Activated T-helper 2 cell treated with anti-CD3 and anti-CD28 coated beads, Interferon-gamma antibody, Interleukin-2, Interleukin-4, amounts not matched to agents 10 μg/mL and 5 μg/mL and 100 μg/mL, durations not matched to agents 14 hours and 24 hours and 36 hours (primary cell): ENCODE measurements at places on chromosomes 13 and 19. TPM values are rescaled to one million over a fixed set of nuclear protein-coding genes. Genes with fewer than 3 reads are reported as not detected.

GRCh38 chr13:26897706-26898550 lies 137.3 kb upstream of the GPR12 start:
- H3K4me3 ChIP-seq, result no peak overlapping the region
- H3K4me1 ChIP-seq, result peaks cover 3% of the 10 kb centered on the region
- no peak for DNase-seq
- H3K27me3 ChIP-seq, result peaks cover 2% of the 10 kb centered on the region
- H3K27ac ChIP-seq, result no peak overlapping the region

DNA sequence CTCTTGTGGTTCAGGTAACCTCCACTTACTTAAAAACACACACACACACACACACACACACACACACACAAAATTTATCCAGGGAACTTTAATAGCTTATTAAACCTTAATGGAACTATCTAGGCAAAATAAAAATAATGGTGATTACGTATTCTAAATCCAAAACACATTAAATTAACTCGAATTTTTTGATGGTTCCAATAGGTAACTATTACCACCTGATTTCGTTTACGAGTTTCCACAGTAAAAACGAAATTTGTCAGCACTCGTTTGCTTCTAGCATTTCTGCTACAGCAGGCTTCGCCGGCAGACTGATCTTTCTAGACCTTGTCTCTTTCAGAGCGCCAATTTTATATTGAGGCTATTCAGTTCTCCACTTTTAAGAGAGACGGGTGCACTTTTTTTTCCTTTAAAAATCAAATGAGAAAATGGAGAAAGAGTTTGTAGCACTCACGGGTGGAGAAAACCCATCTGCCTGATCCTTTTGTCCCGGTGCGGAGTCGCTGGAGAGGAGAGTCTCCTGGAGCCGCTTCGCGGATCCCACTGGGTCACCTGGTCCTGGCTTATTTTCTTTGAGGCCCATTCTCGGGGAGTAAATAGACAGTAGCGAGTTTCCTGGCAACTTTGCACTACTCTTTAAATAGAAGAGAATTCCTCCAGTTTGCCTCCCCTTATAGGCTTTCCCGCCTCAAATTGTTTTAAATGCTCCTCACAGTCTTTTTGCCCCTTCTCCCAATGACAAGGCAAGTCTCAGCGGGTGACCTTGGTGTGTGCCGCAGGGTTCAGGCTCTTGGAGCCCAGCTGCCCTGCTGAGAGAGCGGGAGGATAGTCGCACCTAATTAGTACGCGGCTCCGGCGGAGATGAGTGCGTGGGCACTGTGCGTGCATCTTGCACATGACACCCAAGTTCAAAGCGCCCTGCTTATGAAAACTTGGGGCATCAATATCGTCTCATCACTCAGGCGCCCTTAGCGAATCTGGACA lies 117.0 kb downstream of the KCNRG start:
- H3K4me1 ChIP-seq, result peaks cover 32% of the 10 kb centered on the region
- H3K4me3 ChIP-seq, result no peak overlapping the region
- no peak overlapping the region for H3K27ac ChIP-seq

- no peak overlapping the region for H3K27ac ChIP-seq
- peaks cover 17% of the 10 kb centered on the region for H3K36me3 ChIP-seq
- DNase-seq, result no peak
- H3K4me3 ChIP-seq, result no peak overlapping the region
- no peaks in the 10 kb centered on the region for H3K27me3 ChIP-seq
Measured at GRCh38 chr13:100600915-100601314, 12.3 kb upstream of the GGACT start.

DNA sequence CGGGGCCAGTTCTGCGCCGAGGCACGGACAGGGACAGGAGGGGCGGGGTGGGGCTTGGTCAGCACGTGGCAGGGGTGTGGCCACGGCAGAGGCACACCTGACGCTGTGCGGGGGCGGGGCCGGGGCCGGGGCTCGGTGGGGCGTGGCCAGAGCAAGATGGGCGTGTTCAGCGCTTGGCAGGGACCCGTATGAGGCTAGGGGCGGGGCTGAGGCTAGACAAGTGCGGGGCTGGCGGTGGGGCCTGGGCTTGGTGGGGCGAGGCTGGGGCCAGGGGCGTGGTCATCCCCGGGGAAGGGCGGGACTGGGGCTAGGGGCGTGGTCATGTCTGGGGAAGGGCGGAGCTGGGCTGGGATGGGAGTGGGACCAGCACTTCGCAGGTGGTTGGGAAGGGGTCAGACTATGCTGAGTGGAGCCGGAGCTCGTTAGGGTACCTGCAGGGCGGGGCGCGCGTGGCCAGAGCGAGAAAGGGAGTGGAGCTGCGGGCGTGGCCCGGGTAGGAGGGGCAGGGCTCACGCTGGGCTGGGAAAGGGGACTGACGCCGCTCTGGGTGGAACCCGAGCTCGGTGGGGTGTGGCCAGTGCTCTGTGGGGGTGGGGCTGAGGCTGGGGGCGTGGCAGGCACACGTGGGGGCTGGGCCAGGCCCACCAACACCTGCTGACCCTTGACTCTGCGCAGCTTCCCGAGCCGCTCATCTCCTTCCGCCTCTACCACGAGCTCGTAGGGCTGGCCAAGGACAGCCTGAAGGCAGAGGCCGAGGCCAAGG lies 12.8 kb downstream of the POLR2E start:
- no peaks in the 10 kb centered on the region for H3K27me3 ChIP-seq
- H3K27ac ChIP-seq, result no peak overlapping the region
- peaks cover 11% of the 10 kb centered on the region for H3K4me1 ChIP-seq
- no peak overlapping the region for H3K4me3 ChIP-seq

DNA sequence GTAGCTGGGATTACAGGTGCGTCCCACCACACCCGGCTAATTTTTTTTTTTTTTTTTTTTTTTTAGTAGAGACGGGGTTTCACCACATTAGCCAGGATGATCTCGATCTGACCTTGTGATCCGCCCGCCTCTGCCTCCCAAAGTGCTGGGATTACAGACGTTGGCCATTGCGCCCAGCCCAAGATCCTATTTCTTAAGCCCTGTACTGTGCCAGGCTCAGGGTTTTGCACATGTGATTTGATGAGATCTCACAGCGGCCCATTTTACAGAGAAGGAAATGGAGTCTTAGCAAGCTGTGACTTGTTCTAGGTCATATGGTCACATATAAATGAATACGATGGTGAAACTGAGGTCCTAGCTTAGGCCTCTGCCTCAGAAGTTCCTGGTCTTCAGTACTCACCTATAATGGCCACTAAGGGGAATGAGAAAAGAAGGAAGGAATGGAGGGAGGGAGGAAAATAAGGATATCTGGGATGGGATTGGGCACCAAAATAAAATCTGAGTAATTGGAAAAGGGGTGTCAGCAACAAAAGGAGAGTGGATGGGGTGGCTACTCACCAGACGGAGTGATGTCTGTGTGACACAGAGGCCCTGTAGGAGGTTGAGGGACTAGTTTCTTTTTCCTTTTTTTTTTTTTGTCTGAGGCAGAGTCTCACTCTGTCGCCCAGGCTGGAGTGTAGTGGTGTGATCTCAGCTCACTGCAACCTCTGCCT lies 1.3 kb downstream of the OSCAR start:
- no peaks in the 10 kb centered on the region for H3K36me3 ChIP-seq
- peaks cover 16% of the 10 kb centered on the region for H3K4me1 ChIP-seq
- H3K27me3 ChIP-seq, result peaks cover 13% of the 10 kb centered on the region
- peak overlapping the region; percentile 28 for H3K27ac ChIP-seq

DNA sequence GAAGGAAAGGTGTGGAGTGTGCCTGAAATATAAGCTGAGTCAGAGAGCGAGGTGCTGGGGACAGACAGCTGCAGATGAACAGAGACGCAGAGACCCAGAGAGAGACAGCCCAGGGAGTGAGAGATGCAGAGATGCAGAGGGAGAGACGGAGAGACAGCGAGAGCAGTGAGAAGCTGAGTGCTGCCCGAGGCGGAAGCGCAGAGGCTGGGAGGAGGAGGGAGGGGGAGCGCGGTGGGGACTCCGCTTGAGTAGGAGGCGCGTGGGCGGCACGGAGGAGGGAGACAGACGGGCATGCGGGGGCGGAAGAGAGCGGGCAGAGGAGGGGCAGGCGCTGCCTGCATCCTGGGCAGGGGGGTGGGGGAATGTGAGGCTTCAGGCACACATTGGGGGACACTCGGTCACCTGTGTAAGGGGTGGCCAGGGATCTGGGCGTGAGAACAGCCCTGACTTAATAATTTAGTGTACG lies 25.7 kb downstream of the SLC8A2 start:
- peaks cover 62% of the 10 kb centered on the region for H3K27me3 ChIP-seq

DNA sequence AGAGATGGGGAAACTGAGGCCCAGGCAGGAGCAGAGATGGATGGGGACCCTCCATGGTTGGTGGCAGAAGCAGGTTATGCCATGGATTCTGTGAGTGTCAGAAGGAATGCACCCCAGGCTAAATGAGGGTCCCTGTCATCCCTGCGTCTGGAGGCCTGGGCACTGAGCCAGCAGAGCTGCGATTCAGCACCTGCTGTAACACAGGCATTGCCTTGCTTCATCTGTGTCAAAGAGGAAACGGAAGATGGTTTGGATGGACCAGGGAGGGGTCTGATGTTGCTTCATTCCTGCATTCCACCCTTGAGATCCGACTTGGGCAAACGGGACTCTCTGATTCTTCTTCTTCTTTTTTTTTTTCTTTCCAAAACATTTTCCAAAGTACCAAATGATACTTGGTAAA lies 1.2 kb downstream of the C5AR1 start:
- H3K4me3 ChIP-seq, result no peak overlapping the region
- H3K27ac ChIP-seq, result no peak overlapping the region
- no peak for DNase-seq
- peaks cover 2% of the 10 kb centered on the region for H3K4me1 ChIP-seq
- peaks cover 4% of the 10 kb centered on the region for H3K27me3 ChIP-seq

DNA sequence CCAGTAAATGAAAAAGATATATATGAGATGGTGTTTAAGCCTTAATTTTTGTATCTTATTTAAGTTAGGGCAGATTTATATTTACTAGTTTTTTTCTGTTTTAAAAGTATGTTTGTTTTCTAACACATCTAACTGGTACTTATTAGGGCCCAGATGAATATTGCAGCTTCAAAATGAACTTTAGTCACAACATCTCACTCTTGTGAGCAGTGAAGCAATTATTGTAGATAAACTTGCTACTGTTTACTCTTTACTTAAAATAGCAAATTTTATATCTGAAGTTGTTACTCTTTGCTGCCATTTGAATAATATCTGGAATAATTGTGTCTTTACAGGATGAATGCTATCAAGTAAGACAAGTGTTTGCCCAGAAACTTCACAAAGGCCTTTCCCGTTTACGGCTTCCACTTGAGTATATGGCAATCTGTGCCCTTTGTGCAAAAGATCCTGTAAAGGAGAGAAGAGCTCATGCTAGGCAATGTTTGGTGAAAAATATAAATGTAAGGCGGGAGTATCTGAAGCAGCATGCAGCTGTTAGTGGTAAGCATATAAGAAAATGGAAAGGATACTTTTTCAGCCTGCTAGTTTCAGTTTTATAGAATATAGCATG lies 166.8 kb downstream of the PDS5B start:
- no peak overlapping the region for H3K27ac ChIP-seq
- no peak overlapping the region for H3K4me3 ChIP-seq
- DNase-seq, result no peak
- H3K4me1 ChIP-seq, result peaks cover 3% of the 10 kb centered on the region

DNA sequence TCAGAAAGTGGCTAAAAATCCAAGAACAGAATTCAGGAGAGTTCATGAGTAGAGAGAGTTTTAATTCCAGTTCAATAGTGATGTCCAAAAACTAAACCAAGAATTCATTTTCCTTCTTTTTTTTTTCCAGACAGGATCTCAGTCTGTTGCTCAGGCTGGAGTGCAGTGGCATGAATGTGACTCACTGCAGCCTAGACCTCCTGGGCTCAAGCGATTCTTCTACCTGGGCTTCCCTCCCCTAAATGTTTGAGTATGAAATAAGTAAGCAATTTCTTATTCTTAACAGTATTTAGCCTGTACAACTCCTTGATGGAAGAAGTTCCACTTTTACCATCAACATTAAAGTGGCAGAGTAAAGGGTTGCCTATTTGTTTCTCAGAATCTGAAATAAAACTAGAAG lies 3.8 kb downstream of the COMMD6 start:
- peaks cover 58% of the 10 kb centered on the region for H3K36me3 ChIP-seq
- no peaks in the 10 kb centered on the region for H3K27me3 ChIP-seq
- DNase-seq, result no peak
- H3K4me3 ChIP-seq, result no peak overlapping the region

GRCh38 chr13:74570046-74570445 lies 435.8 kb upstream of the KLF12 start:
- no peak for DNase-seq
- H3K4me1 ChIP-seq, result no peaks in the 10 kb centered on the region
- no peak overlapping the region for H3K4me3 ChIP-seq
- no peak overlapping the region for H3K27ac ChIP-seq

DNA sequence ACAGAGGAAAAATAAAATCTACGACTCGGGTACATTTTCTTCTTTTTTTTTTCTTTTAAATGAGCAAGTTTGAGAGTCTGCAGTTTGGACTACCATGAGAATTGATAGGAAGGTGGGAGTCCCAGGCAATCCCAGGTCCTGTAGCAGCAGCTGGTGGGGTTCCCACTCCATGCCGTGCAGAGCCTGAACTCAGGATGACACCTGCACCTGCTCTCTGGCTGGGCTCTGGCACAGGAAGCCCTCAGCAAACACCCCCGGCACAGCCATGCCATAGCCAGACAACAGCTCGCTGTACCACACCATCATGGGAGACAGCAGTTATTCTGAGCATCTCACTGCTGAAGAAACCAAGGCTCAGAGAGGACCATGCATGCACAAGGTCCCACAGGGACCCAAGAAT lies 6.2 kb upstream of the GP6 start:
- DNase-seq, result no peak
- peaks cover 60% of the 10 kb centered on the region for H3K36me3 ChIP-seq
- no peak overlapping the region for H3K27ac ChIP-seq
- H3K27me3 ChIP-seq, result no peaks in the 10 kb centered on the region
- no peak overlapping the region for H3K4me3 ChIP-seq

DNA sequence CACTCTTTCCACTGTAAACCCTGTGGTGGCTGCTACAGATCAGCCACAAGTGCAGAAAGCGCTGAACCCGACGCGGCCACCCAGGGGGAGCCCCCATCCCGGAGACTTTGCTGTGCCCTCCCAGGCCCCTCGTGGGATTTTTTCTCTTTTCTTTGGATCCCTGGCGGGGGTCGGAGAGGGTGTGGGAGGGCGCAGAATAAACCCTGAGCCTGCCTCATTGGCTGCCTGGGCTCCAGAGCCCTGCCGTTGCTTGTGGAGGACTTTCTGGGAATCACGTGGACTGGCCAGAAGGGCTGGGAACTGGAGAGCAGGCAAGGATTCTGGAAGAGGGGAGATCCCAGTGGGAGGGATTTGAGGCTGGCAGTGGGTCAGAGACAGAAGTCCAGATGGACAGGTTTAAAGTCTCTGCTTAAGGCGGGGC lies 24.9 kb downstream of the GADD45B start:
- no peak for DNase-seq
- H3K4me1 ChIP-seq, result peaks cover 16% of the 10 kb centered on the region
- H3K4me3 ChIP-seq, result no peak overlapping the region
- peaks cover 9% of the 10 kb centered on the region for H3K27me3 ChIP-seq

- DNase-seq, result no peak
- no peaks in the 10 kb centered on the region for H3K4me1 ChIP-seq
- no peaks in the 10 kb centered on the region for H3K27me3 ChIP-seq
Measured at GRCh38 chr13:65926750-65927171, 1303.4 kb downstream of the PCDH9 start.

- no peak overlapping the region for H3K4me3 ChIP-seq
- no peak for DNase-seq
- no peaks in the 10 kb centered on the region for H3K4me1 ChIP-seq
- H3K27ac ChIP-seq, result no peak overlapping the region
- no peaks in the 10 kb centered on the region for H3K36me3 ChIP-seq
- H3K27me3 ChIP-seq, result no peaks in the 10 kb centered on the region
Measured at GRCh38 chr13:81379183-81379582, 1038.3 kb upstream of the SPRY2 start.

The DPF1 gene
- 3.2 and 3.4 TPM in 2 replicates for total RNA-seq

The SH2D3A gene
- total RNA-seq, result 7.7 and 8.7 TPM in 2 replicates

The AZU1 gene
- not detected in 2 replicates for total RNA-seq

The NKPD1 gene
- 0.07 and 0.09 TPM in 2 replicates for total RNA-seq

The DNAAF3 gene
- total RNA-seq, result 0.23 and 0.27 TPM in 2 replicates

The PDX1 gene
- total RNA-seq, result not detected in 2 replicates

The GPR4 gene
- total RNA-seq, result not detected in 2 replicates

The SPRY2 gene
- 0.14 and 0.16 TPM in 2 replicates for total RNA-seq
